NCI-H1092 (cell line): ENCODE measurements at places on chromosomes 5 and 9.

GRCh38 chr5:158313027-158313732 is 454.2 kb upstream of the CLINT1 start:
- DNase-seq: no peak

- no peak for DNase-seq
Measured at GRCh38 chr5:61200582-61201155, 38.4 kb upstream of the SMIM15 start.

DNA sequence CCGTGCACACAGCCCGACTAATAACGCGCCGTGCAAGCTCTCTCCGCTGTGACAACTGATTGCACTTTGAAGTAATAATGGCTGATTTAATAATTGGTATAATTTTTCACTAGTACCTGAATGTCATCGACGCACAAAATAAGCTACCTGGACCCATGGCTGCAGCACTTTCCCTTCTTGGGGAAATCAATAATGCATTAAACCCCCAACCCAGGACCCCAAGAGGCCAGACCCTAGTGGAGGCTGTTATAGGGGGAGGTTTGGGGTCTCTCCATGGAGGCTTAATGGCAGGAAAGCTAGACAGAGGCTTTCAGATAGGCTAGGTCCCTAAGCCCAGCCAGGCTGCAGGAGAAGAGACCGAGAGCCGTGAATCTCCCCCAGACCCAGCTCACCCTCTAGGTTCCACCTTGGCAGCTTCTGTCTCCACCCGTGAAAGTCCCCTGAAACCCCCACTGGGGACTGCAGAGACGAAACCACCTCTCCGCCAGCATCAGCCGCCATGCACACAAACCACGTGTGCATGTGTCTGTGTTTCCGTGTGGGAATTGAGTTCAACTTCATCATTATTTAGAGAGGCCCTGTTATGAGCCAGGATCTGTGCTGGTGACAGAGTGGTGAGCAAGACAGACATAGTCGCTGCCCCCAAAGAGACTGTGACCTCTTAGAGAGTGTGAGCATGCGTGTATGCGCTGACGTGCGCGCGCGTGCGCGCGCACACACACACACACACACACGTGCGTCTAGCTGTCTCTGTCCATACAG is 168.6 kb upstream of the MVB12B start:
- DNase-seq: no peak

DNA sequence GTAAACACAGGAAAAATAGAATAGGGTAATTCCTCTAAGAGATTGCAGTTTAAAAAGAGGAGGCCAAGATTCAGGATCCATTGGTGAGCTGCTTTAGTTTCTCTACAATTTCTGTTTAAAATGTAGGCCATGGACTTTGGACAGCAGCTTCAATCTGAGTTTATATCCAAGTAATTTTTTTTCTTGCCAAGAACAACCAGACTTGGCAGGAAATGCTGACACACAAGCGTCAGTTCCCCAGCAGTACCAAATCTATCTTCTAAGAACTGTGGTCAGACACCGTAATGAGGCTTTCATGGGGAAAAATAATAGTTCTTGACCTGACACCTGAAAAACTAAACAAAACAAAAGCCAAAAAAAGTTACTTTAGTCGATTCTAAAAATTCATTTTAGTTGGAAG is 528.8 kb downstream of the CSNK1G3 start:
- no peak for DNase-seq

DNA sequence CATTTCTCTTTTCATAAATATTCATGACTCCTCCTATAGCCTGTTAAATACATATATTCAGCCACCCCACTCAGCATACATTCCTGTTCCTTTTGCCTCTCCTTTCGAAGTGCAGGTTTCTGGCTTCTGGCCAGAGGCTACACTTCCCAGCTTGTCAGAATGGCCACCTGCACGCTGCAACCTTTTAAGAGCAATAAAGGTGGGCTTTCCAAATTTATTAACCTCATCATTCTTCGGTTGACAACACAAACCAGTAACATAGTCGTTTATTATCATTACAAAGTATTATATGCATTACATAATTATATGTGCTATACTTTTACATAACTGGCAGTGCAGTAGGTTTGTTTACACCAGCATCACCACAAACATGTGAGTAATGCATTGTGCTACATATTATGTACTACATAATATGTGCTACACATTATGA is 16.5 kb upstream of the TMEM171 start:
- DNase-seq: peak; percentile 40

GRCh38 chr5:61563401-61563800 is 231.3 kb downstream of the ZSWIM6 start:
- DNase-seq: no peak

GRCh38 chr5:1764606-1764960 is 35.1 kb downstream of the MRPL36 start:
- DNase-seq: no peak
